Inflammatory macrophage treated with lipopolysaccharide for 4 hours (primary cell): ENCODE measurements at places on chromosomes 5 and 9.

GRCh38 chr9:32545884-32546283, 6.2 kb upstream of the SMIM27 start:
- no peak for DNase-seq

GRCh38 chr5:65893749-65894430, 32.5 kb upstream of the ERBIN start:
- DNase-seq: no peak

GRCh38 chr5:176552332-176552869, 3.3 kb downstream of the CDHR2 start:
- no peak for DNase-seq

DNA sequence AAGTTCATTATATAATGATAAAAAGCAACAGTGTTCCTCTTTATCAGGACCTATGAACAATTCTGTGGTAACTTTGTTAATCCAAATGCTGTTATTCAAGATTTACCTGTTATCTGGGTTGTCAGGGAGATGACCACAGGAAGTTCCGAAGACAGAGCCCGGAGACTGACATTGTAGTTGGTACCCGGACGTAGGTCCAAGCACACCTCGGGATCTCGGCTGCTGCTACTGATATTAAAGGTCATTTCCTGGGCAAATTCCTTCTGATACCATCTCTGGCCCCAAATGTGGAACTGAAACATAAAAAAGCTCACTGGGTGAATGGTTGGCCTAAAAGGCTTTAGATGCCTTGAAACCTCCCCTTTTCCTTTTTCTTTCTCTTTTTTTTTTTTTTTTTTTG, 96.7 kb downstream of the SUSD1 start:
- peak; percentile 45 for DNase-seq

DNA sequence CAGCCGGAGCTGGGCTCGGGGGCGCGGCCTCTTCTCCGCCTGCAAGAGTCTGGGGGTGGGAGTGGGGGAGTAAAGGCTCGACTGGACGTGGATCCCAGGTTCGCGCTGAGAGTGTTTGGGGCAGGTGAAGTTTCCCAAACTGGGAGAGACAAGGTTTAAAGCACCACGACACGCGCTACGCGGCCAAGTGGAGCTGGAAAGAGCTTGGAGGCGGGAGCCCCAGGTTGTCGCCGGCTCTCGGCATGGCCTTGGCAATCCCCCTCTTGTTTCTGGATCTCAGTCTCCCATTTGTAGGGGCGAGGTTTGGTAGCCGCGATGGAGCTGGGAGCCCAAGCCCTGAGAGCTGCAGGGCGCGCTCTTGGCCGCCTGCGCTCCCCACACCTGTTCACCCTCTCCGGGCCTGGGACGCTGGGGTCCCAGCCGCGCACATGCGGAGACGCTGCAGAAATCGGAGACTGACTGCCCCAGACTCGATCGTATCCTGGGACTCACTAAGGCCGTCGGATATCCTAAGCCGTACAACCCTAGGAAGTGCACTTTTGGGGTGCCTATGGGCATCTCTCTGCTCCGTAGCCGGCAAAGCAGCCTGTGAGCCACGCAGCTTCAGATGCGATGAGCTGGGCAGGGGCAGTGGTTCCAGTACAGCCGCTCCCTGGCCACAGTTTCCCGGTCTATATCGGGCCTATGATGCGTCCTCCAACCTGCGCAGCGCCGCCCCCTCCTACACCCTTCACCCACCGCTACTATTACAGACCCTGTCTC, 937 bp downstream of the TMOD1 start:
- no peak for DNase-seq

- DNase-seq: no peak
Measured at GRCh38 chr5:130912088-130912487, 253.0 kb downstream of the HINT1 start.

- no peak for DNase-seq
Measured at GRCh38 chr9:69046723-69047122, 11.2 kb downstream of the FXN start.

- DNase-seq: no peak
Measured at GRCh38 chr5:116011046-116011445, 21.2 kb upstream of the ARL14EPL start.

GRCh38 chr9:121645853-121646807, 5.3 kb upstream of the DAB2IP start:
- no peak for DNase-seq

DNA sequence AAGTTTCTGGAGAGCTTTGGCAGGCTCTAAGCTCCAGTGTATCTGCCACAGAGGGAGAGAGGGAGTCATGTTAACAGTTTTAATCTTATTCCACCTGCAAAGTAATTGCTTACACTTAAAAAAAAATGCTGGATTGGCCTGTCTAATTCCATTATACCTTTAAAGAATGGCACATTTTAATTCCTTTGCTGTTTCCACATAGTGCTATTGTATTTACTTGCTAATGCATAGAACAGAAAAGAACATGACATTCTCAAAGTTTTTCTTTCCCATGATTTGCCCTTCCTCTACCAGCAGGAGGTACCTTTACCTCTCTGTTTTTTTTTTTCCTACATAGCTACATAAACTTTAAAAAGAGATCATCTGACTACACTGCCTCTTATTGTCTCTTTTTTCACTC, 318.0 kb downstream of the GLIS3 start:
- DNase-seq: no peak

DNA sequence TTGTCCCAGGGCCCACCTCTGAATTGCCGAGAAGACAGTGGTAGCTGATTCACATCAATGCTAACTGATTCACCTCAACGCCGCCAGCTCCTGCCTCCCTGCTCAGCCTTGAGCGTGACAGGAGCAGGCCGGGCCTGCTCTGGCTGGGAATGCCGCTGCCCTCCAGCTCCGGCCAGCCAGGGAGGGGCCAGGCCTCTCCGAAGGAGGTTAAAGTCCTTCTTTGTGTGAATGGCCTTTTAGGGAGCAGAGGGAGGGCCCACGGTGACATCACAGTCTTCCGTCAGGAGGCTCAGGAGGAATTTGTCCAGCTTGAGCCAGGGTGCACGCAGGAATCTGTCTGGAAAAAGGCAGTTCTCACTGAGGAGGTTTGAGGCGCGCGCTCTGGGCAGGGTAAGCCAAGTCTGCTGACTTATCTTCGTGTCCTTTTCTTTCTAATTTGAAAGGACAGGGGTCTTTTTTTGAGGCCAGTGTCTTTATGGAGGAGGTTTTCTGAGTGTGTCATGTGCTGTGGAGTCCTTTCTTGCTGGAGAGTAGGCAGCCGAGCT, 82.7 kb downstream of the C9orf152 start:
- DNase-seq: no peak

DNA sequence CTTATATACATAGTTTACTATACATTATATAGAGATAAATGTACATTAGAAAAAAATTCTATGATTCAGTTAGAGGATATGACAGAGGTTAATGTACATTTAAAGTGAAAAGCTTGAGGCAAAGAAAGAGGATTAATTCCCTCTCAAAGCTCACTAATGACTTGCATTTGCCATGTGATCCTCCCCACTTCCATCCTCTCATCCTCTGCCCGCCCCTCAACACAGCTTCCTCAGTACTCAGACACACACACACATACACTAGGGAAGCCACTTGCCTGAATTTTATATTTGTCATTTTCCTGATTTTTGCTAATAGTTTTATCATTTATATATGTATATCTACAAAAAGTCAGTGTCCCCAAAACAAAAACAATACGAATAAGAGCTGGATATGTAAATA, 764.5 kb downstream of the EFNA5 start:
- no peak for DNase-seq

DNA sequence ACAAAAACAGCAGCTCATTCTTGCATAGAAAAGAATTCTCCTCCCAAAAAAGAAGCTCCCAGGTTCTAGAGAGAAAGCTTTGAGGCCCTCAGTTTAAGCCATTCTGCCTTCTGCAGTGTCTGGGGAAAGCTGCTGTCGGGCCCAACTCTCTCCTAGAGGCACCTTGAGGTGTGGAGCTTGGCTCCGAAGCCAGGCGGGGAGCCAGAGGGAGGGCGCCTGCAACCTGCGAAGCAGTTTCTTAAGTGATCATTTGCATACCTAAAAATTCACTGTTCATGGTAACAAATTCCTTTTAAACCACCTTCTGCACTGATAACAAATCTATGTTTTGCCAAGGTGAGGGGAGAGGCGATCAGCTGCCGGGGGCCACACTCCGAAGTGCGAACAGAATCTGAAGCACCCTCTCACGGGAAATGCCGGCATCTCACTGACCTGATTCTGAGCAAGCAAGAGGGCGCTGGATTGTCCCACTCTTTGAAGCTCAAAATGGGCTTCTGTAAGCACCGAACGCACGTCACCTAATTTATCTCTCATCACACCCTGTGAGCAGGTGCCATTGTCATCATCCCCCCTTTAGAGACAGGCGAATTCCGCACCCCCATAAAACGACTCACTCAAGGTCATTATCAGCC, 86.1 kb downstream of the GTF3C4 start:
- no peak for DNase-seq

DNA sequence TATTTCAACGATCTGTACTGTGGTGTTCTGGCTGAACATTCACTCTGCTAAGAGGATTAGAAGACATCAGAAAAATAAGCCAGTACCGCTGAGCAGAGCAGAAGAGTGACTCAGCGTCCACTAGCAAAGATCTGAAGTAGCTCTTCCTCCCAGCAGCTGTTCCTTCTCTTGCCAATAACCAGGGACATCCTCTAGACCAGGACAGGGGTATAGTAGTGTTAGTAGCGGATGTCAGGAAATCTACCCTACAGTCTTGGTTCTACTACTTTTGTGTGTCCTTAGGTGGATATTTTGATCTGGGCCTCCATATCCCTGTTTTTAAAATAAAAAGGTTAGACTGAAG, 103.6 kb downstream of the TSSK1B start:
- DNase-seq: no peak

GRCh38 chr5:115016646-115017045, 153.1 kb downstream of the TRIM36 start:
- DNase-seq: no peak

GRCh38 chr5:163565931-163566608, 60.7 kb downstream of the MAT2B start:
- DNase-seq: no peak

DNA sequence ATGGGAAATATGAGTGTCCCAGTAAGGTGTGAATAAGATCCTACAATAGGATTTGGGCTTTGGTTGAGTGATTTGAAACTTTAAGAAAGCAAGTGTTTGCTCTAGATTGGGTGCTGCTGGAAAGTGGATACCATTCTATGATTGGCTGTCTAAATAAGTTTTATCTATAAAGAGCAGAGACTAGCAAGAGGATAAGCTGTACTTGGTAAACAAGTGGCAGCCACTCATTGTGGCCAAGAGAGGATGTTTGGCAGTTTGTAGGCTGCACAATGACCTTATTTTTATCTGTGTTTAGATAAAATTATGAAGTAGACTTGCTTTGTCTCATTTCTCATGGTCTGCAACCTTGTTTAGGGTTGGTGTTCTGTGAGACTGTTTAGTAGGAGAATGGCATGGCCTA, 341.6 kb upstream of the PIK3R1 start:
- no peak for DNase-seq

GRCh38 chr9:69364510-69365150, 39.6 kb downstream of the ENTREP1 start:
- DNase-seq: no peak

DNA sequence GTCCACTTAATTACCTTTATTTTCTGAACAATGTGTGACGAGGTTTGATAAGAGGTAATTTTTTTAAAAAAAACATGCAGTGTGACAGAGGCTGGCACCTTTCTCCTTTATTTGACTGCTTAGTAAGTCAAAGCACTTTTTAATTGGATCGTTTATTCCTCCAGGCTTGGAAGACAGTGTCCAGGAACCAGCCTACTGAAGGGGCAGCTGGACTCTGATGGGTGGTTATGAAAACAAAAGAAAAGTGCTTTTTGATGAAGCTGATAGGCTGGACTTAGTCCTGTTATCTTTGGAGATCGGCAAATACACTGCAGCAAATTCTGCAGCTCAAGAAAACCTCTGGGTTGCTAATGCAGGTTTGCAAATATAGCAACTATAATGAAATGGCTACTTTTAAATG, 141.7 kb downstream of the DCP2 start:
- no peak for DNase-seq

DNA sequence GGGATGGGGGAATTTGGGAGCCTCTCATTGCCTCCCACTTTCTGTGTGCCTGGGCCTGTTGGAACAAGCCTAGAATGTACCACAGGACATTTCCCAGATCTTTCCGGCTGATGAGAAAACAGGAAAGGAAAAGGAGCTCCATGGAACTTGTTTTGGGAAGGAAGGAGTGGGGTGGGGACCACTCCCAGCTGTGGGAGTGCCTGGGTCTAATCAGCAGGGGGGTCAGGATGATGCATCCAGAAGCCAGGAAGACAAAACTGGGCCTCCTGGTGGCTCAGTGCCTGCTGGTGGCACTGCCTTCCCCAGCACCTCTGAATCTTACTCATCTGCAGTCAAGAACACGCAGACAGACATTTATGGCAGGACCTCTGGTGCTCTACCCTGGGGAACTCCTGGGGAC, 2.8 kb downstream of the SMIM33 start:
- no peak for DNase-seq

- peak; percentile 35 for DNase-seq
Measured at GRCh38 chr5:169637549-169638121, 560 bp downstream of the DOCK2 start.

GRCh38 chr5:149636861-149637246, 55.6 kb downstream of the ARHGEF37 start:
- DNase-seq: peak; percentile 62

- no peak for DNase-seq
Measured at GRCh38 chr9:18580151-18580550, 106.2 kb downstream of the ADAMTSL1 start.

- DNase-seq: no peak
Measured at GRCh38 chr5:169223595-169223953, 77.4 kb downstream of the SLIT3 start.

DNA sequence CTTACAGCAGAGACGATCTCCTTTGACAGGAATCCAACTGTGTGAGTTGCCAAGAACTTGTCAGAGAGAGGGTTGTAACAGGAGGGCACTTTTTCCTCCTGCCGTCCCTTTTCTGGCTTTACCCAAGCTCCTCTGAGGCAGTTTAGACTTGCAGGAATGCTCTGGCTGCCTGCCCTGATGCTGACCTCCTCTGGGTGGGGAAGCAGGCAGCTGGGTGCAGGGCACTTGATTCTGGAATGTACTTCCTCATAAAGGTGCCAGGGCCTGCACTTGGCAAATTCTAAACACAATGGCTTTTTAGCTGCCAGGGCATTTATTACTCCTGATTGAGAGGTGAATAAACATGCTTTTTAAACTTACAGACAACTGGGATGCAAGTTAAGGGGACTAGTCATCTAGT, 190.4 kb downstream of the EPB41L4A start:
- DNase-seq: no peak

DNA sequence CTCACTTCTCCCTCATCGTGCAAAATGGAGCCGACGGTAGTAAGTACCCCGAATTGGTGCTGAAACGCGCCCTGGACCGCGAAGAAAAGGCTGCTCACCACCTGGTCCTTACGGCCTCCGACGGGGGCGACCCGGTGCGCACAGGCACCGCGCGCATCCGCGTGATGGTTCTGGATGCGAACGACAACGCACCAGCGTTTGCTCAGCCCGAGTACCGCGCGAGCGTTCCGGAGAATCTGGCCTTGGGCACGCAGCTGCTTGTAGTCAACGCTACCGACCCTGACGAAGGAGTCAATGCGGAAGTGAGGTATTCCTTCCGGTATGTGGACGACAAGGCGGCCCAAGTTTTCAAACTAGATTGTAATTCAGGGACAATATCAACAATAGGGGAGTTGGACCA, 979 bp downstream of the PCDHGA12 start:
- no peak for DNase-seq
